ENCODE measurements at places on chromosomes 2 and 18.

- no peak for DNase-seq
Measured at GRCh38 chr2:215933151-215933550, 80.2 kb downstream of the MREG start.

- no peak for DNase-seq
Measured at GRCh38 chr18:50000227-50000626, 186.9 kb upstream of the ACAA2 start.

GRCh38 chr2:149902081-149902480 lies 314.5 kb upstream of the MMADHC start:
- no peak for DNase-seq

- no peak for DNase-seq
Measured at GRCh38 chr2:98324181-98324580, 22.1 kb upstream of the CNGA3 start.

DNA sequence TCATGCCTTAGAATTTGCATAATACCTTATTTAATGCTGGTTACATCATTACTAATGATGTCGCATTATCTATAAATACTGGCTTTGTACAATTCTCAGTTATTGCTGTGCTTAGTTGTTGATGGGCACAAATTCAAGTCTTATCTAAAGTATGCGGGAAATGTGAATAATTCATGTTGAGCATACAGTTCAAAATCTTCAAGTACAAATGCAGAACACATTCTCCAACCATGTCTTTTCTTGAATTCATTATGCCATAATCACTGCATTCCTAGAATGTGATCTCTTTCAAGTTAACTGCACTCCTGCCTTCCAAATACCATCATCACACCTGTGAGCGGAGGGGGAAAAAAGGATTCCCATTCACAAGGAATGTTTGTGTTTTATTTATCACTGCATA lies 337.0 kb downstream of the MBD2 start:
- no peak for DNase-seq

DNA sequence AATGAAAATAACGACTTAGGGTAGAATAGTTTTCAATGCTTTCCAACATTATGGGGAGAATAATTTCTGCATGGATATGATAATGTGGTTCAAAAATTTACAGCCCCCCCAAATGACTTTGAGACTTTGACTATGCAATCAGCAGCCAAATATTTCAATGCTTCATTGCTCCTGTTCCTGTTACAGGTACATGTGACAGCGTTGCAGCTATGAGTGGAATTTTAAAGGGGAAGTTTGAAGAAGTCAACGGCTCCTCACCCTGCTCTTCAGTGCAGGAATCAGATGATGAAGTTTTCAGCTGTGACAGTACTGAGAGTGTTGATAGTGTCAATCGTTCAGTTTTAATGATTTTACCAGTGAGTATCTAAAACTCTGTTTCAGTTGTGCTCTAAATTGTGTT lies 25.1 kb downstream of the CSRNP3 start:
- no peak for DNase-seq

GRCh38 chr18:37661478-37661877 lies 95.9 kb upstream of the CELF4 start:
- DNase-seq, result no peak

DNA sequence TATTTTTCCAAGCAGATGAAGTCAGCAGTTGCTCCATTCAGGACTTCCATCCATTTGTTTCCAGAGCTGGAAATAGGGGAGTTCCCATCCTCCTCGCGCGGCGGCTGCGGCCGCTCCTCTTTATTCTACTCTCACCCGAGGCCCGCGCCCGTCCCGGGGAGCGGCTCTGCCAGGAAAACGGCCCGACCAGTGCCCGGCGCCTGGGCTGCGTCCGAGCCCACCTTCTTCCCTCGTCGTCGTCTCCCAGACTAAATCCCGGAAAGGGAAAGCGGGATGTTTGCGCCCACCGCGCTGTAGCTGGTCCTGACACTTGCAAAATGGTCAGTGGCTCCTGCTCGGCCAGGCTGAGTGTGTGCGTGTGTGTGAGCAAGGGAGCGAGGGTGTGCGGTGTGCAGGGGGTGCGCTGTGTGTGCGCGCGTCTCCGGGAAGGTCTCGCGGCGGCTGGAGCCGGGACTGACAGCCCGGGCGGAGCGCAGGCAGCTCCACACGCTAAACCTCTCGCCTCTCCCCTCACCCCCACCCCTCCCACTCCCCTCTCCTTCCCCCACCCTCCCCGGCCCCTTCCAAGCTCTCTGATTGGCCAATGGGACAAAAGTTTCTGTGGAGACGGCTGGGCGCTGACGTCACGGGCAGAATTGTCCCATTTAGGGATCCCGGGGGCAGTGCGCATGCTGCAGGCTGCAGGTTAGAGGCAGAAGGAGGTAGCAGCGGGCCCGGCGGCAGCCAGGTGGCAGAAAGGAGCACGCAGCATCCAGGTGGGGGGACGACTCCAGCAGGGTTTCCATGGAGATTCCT lies at the start of gene NOL4:
Gene NOL4 (minus strand): TSS at position 491 of the 795 bp plus-strand sequence. CDS start 1,660 bp downstream, outside the sequence.
- no peak for DNase-seq

- DNase-seq, result no peak
Measured at GRCh38 chr18:28005164-28005563, 171.8 kb downstream of the CDH2 start.

DNA sequence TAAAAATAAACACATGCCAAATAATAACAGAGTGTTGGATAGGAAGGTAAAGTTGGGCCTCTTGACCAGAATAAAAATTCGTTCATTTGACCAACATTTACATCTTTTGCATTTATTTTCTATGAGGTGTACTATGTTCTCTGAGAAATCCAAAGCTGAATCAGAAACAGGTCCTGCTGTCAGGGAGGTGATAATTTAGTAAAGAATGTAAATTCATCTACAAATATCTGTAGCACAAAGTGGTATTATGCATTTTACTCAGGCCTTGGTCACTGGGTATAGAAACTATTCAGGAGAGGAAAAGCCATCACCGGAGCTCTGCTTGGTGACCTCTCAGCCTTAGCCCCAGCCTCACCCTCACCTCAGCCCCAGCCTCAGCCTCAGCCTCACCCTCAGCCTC lies 208.9 kb downstream of the SPP2 start:
- no peak for DNase-seq

DNA sequence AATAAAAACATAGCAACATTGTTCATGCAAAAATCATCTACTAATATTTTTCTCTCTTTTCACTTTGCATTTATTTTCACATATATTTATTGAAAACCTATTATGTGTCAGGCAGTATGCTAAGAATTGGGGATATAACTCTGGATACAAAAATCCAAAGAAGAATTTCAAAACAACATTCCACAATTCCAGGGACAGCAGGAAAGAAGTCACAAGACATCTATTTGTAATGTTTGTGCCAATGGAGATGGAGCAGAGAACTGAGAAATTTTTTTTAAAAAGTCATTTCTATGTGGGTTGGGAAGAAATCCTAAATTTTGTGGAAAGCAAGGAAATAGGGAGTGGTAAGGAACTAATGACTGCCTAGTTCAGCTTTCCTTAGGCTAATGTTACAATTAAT lies 128.6 kb upstream of the TLK1 start:
- no peak for DNase-seq

- no peak for DNase-seq
Measured at GRCh38 chr2:203867561-203868200, at the start of gene CTLA4. TSS of gene CTLA4 (plus strand) at chr2:203867771. CDS start at chr2:203867943, 172 bp downstream.

- no peak for DNase-seq
Measured at GRCh38 chr2:46188041-46188716, 109.0 kb upstream of the EPAS1 start.

DNA sequence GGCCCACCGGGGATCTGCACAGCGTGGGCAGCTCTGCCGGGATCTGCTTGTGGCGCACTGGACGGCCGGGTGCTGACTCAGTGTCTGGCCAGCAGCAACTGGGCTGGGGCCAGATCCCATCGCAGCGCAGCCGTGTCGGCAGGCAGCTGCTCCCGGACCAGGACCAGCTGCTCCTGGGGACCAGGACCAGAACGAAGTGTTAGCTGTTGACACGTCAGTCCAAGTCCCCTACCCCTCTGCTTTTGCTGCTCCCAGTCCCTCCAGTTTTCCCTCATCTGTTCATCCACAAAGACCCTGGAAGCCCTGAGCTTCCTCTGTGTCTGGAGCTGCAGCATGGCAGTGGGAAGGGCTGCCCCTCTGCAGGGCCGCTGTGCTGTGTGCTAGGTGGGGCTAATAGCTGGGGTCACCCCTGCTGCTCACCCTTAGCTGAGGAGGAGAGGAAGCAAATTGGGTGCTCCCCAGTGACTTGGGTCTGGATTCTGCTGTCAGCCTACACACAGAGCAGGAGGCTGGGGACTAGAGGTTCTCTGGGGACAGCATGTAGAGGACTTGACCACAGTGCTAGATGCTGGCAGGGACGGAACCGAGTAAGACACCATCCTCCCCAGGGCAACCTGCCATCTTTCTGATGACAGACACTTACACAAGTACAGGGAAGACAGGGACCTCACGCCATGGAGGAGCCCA lies 16.9 kb upstream of the KIF1A start:
- no peak for DNase-seq

GRCh38 chr2:10449838-10450691 lies 1.9 kb upstream of the ODC1 start:
- no peak for DNase-seq

DNA sequence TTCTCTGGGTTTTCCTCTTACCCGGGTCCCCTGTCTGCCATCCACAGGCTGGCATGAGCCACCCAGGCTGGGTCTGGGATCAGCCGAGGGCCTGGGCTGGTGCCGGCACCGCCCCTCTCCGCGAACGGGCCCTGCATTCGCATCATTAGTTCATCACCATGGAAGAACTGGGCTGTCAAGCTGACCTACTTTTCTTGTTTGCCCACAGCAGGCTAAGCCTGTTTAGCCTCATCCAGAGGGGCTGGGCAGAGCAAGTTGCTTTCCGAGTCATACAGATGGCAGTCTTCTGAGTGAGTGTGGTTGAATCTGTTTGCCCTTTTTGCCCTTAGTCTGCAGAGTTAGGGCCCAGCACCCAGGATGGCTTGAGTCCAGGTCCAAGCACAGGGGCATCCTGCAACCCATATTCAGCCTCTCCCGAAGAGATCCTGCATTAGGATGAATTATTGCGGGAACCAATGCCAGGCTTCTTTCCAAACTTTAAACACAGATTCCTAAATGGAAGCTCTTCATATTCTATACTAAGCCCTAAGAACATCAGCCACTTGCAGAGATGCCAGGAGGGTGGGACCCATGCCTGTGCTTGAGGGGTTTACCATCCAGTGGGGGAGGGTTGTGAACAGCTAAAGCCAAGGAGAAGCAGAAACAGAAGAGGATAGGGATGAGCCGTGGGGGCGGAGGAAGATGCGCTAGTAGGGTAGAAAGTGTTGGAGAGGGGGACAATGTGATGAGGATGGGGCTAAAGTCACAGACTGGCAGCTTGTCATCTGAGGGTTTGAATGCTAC lies 68.0 kb downstream of the NPAS2 start:
- no peak for DNase-seq

GRCh38 chr2:160351956-160352355 lies 141.7 kb downstream of the RBMS1 start:
- no peak for DNase-seq

GRCh38 chr2:222320436-222321395 lies 21.9 kb upstream of the PAX3 start:
- no peak for DNase-seq

DNA sequence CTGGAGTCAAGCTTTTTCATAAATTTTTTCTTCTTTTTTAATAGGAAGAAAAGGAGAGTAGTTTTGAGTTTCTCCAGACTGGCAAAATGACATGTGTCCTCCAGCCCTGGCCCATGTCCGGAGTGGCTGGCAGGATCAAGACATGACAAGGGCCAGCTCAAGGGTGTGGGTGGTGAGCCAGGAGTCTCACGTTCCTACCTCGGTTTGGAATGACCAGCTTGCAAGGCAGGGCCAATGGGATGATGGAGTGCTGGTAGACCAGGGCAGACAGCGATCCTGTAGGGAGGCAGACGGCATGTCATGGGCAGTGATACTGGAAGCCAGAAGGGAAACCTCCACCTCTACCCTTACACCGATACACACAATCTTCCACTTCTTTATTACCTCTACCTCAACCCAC lies 190.6 kb downstream of the TNS1 start:
- no peak for DNase-seq

- DNase-seq, result no peak
Measured at GRCh38 chr2:85954590-85955458, 66.0 kb upstream of the ST3GAL5 start.

GRCh38 chr2:26757873-26758789 lies 6.0 kb upstream of the SLC35F6 start:
- no peak for DNase-seq

DNA sequence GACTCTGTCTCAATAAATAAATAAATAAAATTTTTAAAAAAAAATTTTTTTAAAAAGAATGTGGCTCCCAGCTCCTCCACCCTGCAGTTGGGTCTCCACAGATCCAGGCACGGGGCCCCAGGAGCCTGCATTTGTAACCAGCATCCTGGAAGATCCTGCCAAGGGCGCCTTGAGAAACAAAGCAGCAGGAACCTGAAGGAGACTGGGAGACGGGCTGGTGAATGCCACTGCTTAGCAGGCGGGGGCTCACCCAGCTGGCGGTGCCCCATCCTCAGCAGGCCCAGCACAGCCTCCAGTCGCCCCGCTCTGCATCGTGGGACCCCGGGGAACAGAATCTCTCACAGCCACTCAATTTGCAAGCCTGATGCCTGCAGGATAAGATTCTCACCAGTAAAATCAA lies 187.5 kb upstream of the SALL3 start:
- no peak for DNase-seq

DNA sequence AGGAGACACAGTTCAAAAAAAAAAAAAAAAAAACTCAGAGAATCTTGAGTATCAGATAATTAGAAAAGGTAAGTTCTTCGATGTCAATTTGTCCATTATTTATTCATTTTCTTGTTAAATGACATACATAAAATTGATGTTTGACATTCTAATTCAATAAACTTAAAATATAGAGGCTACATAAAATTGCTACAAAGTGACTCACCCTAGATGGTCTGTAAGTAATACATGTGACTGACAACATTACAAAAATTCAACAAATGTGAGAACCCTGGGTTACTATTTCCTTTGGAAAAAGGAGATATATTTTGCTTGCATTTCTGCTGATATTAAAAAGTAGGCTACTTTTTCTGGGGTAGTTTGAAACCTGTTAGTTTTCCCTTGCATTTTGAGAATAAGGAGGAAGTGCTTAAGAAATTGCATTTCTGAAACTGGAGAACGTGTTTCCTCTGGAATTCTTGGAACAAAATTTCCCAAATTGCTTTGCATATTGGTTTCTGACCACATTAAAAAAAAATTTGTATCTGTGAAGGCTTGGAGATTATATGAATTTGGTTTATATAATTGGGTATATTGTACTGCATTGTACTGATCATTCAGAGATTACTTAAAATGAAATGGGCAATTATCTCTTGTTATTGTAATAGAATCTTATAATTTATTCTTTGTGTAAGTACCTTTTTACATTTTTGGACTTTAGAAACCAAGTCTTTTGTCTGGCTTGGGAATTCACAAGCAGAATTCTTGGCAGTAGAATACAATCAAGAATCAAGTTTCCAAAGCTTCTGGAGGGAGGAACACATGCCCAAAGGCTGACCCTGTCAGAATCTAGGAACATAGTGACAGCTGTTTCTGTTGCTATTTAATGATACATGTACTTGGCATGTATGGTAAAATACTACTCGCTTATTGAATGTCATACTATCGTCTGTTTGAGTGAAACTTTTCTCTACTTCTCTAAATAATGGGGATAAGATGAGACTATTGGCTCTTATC lies 106.1 kb downstream of the DSEL start:
- DNase-seq, result no peak

- DNase-seq, result no peak
Measured at GRCh38 chr2:176508984-176509740, 239.9 kb downstream of the MTX2 start.
